ENCODE measurements at places on chromosomes 5 and 9.

DNA sequence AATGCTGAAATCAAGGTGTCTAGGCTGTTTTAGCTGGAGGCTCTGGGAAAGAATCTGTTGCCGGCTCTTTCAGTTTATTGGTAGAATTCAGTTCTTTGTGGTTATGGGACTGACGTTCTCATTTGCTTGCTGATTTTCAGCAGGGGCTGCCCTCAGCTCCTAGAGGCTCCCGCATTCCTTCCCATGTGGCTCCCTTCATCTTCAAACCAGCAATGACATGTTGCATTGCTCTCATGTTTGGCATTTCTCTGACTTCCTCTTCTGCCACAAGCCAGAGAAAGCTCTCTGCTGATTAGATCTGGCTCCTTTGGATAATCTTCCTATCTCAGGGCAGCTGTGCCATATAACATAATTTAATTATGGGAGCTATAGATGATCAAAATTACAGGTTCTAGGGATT, 360.3 kb downstream of the LRRC70 start:
- no peak for DNase-seq

GRCh38 chr9:14238518-14238917, 75.4 kb downstream of the NFIB start:
- DNase-seq: no peak

- DNase-seq: no peak
Measured at GRCh38 chr9:111663301-111663823, 2.0 kb downstream of the GNG10 start.

DNA sequence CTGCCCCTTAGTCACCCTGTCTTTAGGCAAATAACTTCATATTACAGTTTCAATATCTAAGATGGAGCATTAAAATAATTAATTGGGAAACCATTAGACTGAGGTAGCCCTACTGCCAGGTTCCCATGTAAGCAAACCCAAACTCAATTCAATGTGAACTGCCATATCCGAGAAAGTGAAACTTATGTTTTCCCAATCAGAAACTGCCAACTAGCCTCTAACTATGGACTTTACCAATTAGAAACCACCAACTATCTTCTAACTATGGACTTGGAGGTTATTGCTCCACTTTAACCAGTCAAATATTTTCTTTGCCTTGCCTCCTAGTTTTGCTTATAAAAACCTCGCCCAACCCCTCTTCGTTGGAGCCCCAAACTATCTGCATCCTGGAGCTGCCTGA, 218.5 kb downstream of the ENC1 start:
- no peak for DNase-seq

DNA sequence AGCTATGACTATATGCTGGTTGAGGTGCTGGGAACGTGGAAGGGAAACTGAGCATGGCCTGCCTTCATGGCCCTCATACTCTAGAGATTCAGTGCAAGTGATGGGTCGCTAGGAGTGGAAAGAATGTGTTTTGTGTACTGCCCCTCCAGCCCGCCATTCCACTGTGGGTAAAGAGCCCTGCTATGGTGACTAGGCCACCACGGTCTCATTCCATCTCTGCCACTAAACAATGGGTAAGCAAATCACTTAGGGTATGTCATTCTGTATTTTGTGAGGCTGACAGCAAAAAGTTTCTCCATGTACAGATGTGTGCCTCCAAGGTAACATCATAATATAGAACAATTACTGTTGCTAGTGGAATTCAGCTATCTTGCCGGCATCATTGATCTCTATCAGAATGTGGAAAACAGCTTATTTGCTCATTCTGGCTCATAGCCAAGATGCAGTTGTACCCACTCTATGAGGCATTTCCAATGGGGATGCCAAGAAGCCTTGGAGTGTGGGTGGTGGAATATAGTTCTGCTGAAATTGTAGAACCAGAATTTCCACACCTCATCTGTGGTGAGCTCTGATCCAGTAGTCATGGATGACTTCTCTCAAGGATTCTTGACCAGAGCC, 12.5 kb downstream of the SMARCA2 start:
- no peak for DNase-seq

- no peak for DNase-seq
Measured at GRCh38 chr9:16532272-16532671, 338.2 kb downstream of the BNC2 start.
